CD4-positive, alpha-beta T cell treated with Interleukin-6 for 4 hours (primary cell): ENCODE measurements at places on chromosomes 5 and 9.
A peak's percentile ranks its signal among the peaks of the same experiment; 100 is the strongest.

DNA sequence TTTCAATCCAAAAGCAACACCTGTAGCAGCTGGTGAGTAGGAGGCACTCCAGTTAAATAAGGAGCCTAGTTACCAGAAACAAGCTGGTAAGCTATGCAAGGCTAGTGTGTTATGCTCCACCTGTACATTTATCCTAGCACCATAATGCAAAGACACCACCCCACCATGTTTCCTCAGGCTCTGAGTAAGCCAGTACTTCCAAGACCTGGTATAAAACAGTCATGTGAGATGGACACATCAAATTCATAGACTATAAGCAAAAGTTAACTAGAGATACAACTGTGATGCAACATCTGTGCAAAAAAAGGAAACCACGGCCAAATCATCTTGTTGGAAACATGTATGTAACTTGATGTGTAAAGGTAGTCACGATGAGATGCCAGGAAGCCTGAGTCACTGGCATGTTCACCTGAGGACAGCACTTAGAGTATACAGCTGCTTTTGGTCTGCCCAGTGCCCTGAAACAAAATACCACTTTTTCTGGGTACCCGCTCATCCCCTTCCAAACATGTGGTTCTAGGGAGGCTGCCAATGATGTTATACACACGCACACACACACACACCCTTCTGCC is 66.1 kb downstream of the CDK5RAP2 start:
- DNase-seq = no peak

DNA sequence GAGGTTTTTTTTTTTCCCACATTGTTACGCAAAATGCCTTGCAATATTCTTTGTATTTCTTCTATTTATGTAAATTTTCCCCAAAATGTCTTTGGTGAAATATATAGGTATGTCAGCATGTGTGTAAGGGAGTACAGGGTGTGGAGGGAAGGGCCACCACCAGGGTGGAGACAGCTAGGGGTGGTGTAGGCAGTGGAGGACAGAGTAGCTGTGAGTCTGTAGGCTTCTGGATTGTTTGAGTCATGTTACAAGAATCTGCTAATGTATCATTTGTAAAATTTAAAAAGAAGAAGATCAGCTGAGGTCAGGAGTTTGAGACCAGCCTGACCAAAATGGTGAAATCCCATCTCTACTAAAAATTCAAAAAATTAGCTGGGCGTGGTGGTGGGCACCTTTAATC is 175.5 kb downstream of the NXNL2 start:
- no peak for DNase-seq

GRCh38 chr9:120654272-120654671 is 60.0 kb downstream of the MEGF9 start:
- no peak for DNase-seq

DNA sequence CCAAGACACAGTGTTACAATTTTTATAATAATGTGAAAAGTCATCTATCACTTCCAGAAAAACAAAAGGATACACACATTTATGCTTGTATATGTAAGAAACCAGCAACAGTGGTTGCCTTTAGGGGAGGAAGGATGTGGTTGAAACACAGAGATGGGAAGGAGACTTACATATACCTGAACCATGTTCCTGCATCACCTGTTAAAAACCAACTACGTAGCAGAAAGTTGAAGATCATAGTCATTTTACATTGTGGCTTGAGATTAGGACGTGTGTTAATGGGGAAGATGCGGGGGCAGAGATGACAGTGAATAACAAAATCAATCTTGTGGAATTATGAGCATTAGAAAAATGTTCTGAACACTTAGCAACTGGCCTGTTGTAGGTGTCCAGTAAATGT is 307.3 kb downstream of the MLLT3 start:
- peak; percentile 27 for DNase-seq

GRCh38 chr5:66805514-66806430 is 209.6 kb downstream of the MAST4 start:
- DNase-seq = no peak

DNA sequence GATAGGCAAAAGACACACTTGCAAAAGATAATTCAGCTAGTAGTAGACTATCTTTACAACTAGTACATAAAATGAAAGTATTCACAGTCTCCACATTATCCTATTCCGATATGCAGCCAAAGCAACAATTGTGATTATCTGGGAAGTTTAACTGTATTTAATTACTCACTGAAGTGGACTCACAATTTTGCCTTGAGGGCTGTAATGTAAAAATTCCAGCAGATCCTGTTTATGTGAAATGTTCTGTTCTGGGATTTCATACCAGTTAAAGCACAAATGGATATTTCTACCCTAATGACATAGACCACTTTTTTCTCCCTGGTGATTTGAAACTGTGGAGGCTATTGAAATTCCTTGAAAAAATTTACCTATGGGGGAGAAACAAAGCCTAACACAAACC is 474.4 kb upstream of the EDIL3 start:
- DNase-seq = no peak

DNA sequence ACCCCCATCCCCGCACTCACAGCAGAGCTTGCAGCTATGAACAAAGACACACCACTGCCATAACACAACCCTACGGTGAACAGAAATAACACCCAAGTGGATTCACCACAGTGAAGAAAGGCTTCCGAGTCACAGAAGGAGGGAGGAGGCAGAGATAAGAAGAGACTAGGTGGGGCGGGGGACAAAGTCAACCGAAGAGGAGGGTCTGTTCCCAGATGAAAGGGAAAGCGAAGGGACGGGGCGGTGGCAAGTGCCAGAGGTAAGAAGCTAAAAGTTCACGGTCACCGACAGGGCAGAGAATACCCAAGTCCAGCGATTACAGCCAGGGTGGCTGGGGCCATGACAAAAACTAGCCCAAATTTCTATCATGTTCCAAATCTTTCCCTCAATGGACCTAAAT is 21.0 kb downstream of the EPB41L4B start:
- no peak for DNase-seq
